Bronchial epithelial cell (primary cell): ENCODE measurements at places on chromosomes 4 and X. TPM values are rescaled to one million over a fixed set of nuclear protein-coding genes. Genes with fewer than 3 reads are reported as not detected.

The CPZ gene
- total RNA-seq = 0.26 TPM in 1 of 2 replicates, not detected in the other

The ARHGEF38 gene
- 0.26 TPM in 1 of 2 replicates, not detected in the other for total RNA-seq

The CSAG2 gene
- not detected in 2 replicates for total RNA-seq

The NAP1L2 gene
- 0.26 and 0.38 TPM in 2 replicates for total RNA-seq

The CYSLTR1 gene
- total RNA-seq = not detected in 2 replicates

The SPACA5B gene
- total RNA-seq = not detected in 2 replicates

The VCX2 gene
- not detected in 2 replicates for total RNA-seq

The C1GALT1C1 gene
- total RNA-seq = 16.8 and 17.3 TPM in 2 replicates

The PABPC5 gene
- total RNA-seq = not detected in 2 replicates

The SSX4B gene
- not detected in 2 replicates for total RNA-seq

The SEC24D gene
- total RNA-seq = 15.6 and 18.4 TPM in 2 replicates

The NKX3-2 gene
- under 0.01 TPM in 1 of 2 replicates, not detected in the other for total RNA-seq

The GDPD2 gene
- total RNA-seq = 0.51 TPM in 1 of 2 replicates, not detected in the other

The PNCK gene
- 1.5 and 2.1 TPM in 2 replicates for total RNA-seq

The ADGRG4 gene
- total RNA-seq = not detected in 2 replicates

The TMEM31 gene
- not detected in 2 replicates for total RNA-seq
